Aorta (tissue), 5 donors: ENCODE measurements at places on chromosomes 4 and X. TPM values are rescaled to one million over a fixed set of nuclear protein-coding genes. Genes with fewer than 3 reads are reported as not detected.

Gene HS6ST2
- 0.09 TPM for total RNA-seq

Gene PRR32
- total RNA-seq, result not detected

Gene DMP1
- total RNA-seq, result 0.16 TPM

- DNase-seq, result peak; percentile 91
- no peaks in the 10 kb centered on the region for H3K27me3 ChIP-seq
- H3K36me3 ChIP-seq, result no peaks in the 10 kb centered on the region
- H3K27ac ChIP-seq, result peak overlapping the region; percentile 98
- no peaks in the 10 kb centered on the region for H3K4me1 ChIP-seq
These were observed 7.7 kb downstream of the HAND2 start for GRCh38 chr4:173522160-173522950.

- H3K27ac ChIP-seq, result peak within 1 kb of the TSS; percentile 82
- H3K36me3 ChIP-seq, result no peaks in the 10 kb centered on the region
- H3K27me3 ChIP-seq, result no peaks in the 10 kb centered on the region
- no peak for DNase-seq
These were observed at the start of gene ING2 for GRCh38 chr4:183504930-183505610. Gene ING2 (plus strand): TSS chr4:183505058. CDS start chr4:183505196, 138 bp downstream.

GRCh38 chr4:145483514-145483913 is 1.9 kb downstream of the SMAD1 start:
- H3K27ac ChIP-seq, result no peak overlapping the region
- DNase-seq, result no peak
- no peaks in the 10 kb centered on the region for H3K36me3 ChIP-seq

DNA sequence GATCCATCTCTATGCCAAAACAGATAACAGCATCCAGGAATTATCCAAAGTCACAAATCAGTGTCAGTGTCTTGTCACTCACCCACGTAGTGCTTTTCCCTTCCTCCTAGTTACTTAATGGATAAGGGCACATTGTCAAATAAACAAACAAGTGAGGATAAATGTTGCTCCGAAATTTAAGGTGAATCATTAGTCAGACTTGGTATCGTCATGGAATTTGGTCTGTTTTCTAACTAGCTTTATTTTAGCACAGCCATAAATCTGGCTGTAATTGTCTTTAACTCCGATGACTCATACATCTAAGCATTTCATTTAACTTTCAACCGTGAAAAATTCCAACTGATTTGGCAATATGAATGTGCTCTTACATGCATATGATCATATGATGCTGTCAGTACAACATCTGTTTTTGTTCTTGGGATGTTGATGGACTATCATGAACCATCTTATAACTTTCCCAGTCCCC is 83.3 kb downstream of the SNCA start:
- no peaks in the 10 kb centered on the region for H3K4me1 ChIP-seq
- H3K36me3 ChIP-seq, result no peaks in the 10 kb centered on the region
- H3K27me3 ChIP-seq, result no peaks in the 10 kb centered on the region
- no peak for DNase-seq
- no peak overlapping the region for H3K27ac ChIP-seq
